NCI-H2081 treated with DMSO at 0.1 percent for 48 hours (cell line): ENCODE measurements at places on chromosomes 5 and 9.

- no peak for DNase-seq
These were observed 12.3 kb downstream of the GPBP1 start for GRCh38 chr5:57186194-57186593.

DNA sequence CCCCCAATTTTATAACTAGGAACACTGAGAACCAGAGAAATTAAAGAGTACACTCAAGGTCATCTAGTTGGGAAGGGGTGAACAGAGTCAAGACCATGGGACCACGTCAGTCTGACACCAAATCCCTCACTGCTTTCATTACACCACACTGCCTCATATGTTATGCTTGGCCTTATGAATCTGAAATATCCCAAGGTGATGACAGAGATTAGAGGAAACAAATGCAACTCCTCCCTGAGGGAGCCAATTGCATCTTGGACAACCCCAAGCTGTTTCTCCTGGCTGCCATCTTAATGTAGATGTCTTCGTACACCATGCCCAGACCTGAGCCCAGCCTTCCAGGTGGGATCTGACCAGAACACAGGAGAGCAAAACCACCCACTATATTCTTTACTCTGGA, 60.6 kb upstream of the ABCA1 start:
- no peak for DNase-seq

DNA sequence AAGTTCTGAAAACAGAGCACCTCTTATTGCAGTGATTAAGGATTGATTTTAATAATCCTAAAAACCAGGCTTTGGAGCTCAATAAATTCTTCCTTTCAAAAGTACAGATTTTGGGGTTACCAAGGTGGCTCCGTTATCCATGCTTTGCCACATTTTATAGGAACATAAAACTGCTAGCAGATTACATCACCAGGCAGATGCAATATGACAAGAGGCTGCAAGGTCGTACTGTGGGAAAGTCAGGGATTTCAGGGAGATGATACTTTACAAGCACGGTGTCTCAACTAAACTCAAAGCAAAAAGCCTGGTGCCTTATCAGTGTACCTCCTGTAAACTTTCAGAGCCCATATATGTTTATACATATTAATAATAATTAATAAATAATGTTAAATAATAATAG, 28.6 kb downstream of the ADAMTSL1 start:
- no peak for DNase-seq

DNA sequence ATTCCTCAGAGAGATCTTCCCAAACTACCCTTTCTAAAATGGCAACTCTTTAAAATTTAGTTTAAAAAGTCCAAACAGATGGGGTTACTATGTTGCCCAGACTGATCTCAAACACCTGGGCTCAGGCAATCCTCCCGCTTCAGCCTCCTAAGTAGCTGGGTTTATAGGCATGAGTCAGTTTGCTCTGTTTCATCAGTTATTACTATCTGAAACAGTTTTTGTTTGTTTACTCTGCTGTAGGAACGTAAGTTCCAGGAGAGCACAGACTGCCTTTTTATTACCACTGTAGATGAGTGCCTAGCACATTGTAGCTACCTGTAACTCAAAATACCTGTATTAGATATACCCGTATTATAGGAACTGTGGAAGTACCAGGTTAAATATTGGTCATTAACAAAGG, 89.4 kb downstream of the UHRF2 start:
- no peak for DNase-seq

DNA sequence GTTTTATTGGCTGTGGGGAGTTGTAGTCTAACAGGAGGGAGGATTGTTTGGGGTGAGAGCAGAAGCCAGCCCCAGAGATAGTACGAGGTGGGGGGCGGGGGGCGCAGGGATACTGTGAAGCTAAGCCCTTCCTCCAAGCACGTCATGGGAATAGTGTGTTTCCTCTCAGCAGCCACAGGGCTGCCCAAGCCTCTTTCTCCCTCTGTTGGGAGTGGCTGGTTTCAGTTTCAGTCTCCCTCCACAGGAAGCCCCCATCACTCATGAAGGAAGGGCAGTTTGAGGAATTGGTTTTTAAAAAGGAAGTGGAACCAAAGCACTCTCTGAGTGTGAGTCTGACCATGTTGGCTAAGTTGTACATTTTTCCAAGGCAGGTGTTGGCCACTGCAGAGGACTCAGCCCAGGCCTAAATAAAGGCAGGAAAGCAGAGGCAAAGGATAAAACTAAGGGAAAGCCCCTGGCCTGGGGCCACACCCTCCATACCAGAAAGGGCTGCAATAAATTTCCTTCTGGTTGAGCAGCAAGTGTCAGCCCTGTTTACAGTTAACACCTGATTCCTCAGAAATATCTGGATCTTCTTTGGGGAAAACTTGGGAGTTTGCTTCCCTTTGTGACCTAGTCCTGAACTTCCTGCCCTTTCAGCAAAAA, 3.2 kb downstream of the RAB24 start:
- DNase-seq: no peak

DNA sequence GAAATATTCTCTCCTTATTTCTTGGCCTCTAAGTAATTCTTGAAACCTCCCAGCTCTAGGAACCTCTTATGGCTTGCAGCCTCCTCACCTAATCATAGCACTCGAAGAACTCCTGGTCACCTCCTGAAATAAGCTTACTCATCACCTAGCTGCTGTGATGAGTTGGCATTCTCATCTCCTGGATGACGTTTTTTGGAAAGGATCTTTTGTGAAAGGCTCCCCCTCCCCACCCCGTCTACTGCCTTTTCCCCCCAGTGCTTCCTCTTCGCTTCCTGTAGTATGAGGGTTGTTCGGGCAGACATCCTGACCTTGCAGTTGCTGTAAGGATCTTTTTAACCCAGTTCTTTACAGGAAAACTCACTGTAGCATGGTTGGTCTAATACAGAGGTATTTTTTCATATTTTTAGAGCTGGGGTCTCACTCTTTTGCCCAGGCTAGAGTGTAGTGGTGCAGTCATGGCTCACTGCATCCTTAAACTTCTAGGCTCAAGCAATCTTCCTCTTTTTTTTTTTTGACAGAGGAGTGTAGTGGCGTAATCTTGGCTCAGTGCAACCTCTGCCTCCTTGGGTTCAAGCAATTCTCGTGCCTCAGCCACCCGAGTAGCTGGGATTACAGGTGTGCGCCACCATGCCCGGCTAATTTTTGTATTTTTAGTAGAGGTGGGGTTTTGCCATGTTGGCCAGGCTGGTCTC, 41.8 kb downstream of the ARHGAP26 start:
- DNase-seq: no peak
